ENCODE measurements at places on chromosomes 16 and 17.
A peak's percentile ranks its signal among the peaks of the same experiment; 100 is the strongest.

- peak; percentile 10 for DNase-seq
Measured at GRCh38 chr16:85415196-85416090, 197.7 kb upstream of the GSE1 start.

GRCh38 chr17:17358866-17359265, 55.7 kb downstream of the NT5M start:
- no peak for DNase-seq

GRCh38 chr16:79276501-79276900, 324.0 kb downstream of the MAF start:
- DNase-seq, result no peak

- no peak for DNase-seq
Measured at GRCh38 chr17:48483004-48483403, 47.8 kb downstream of the HOXB1 start.

DNA sequence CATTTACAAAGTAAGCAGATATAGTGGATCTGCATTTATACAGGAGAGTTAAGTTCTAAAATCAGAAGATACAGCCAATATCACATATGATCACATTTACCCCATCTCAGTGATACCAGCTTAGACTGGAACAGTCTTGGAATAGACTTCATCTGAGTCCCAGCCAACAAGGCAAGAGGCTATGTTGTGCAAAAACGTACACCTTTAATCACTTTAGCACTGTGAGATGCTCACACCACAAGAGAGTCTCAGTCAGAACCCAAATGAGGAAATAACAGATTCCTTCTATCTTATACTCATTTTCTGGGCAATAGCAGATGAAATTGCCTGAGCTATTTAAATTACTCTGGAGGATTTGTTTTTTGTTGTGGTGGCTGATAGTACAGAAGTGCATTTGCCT, 145.6 kb downstream of the ANKFN1 start:
- no peak for DNase-seq

- DNase-seq, result no peak
Measured at GRCh38 chr17:73785958-73786743, 141.9 kb upstream of the SDK2 start.

- DNase-seq, result no peak
Measured at GRCh38 chr16:710500-711075, 4.3 kb upstream of the METRN start.

- DNase-seq, result no peak
Measured at GRCh38 chr17:80397686-80398085, 17.3 kb upstream of the ENDOV start.

DNA sequence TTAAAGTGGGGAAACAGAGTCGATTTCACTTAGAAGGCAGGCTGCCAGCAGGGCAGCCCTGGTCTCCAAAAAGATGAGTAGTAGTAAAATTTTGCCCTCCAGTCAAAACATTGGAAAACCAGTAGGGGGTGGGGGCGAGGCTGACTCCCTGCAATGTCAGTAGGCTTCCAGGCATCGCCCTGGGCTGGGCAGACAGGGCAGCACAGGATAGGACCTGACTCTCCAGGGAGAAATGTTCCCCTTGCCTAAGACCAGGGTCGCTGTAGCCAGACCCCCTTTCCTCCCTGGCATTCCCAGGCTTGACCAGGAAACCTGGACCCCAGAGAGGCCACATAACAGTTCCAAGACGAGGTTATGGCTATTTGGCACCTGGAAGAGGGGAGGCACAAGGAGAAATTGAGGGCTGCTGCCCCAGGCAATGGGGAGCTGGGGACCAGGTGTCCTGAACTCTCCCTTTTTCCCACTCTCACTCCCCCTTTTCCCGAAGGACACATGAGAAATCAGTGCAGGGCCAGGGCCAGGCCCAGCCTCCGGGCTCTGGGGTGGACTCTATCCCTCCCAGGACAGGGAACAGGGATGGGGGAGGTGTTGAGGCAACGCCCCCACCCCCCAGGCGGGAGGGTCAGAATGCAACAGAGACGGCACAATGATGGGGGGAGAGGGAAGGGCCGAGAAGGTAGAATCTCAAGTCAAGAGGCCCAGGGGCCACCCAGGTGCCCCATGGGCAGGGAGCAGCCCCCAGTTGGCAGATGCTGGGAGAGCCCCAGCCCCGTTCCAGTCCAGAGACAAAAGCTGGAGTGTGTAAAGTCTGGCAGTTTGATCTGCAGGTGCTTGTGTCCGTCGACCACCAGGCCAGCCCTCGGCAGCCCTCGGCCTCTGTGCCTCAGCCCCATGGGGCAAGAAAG, 4.5 kb upstream of the SAMD14 start:
- no peak for DNase-seq

GRCh38 chr17:18626152-18626870, 17.9 kb downstream of the TBC1D28 start:
- no peak for DNase-seq

DNA sequence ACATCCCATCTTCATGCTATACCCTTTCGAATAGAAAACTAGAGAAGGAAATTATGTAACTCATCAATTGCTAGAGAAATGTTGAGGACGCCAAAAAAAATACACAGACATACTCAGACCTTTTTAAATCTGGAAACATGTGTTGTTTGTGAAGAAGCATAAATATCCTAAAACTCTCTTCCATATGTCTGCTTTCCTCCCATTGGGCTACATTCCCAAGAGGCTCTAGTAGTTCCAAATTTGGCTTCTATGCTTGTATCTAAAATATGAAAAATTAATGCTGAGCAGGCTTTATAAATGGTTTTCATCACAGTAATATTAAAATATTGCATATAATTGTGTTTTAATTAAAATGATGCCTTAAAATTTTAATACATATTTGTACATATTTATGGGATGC, 297.9 kb upstream of the PSMD7 start:
- no peak for DNase-seq

- DNase-seq, result no peak
Measured at GRCh38 chr16:72471317-72471924, 299.5 kb upstream of the PMFBP1 start.

- DNase-seq, result peak; percentile 22
Measured at GRCh38 chr16:85028685-85029407, 1.3 kb downstream of the KIAA0513 start.

GRCh38 chr17:78831688-78832540, 8.7 kb downstream of the USP36 start:
- DNase-seq, result no peak

DNA sequence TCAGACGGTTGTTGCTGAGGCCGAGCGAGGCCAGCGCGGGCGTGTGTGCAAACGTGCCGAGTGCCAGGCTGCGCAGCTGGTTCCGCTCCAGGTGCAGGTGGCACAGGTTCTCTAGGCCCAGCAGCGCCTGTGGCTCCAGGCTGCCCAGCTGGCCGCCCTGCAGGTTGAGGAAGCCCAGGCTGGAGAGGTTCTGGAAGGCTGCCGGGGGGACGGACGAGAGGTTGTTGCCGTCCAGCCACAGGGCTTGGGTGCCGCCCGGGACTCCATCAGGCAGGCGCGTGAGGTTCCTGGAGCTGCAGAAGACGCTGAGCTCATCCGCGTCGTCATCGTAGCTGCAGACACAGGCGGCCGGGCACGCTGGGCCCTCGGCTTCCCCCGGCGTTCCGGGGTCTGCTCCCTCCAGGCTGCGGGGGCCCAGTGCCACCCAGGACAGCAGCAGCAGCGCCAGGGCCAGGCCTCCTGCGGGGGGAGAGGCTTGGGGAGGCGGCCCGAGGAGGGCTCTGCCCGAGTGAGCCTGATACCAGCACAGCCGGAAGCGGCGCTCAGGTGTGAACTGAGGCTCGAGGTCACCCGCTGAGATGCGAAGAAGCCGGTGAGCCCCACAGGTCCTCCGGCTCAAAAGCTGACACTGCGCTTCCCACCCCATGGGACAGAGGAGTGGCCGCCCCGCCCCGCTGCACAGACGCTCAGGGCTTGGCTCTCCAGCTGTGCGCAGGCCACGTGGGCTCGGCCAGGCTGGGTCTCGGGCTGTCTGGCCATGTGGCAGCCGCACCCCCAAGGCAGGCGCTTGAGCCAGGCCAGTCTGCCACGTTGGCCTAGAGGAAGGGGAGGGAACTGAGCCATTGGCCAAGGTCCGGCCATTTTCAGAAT, 1.3 kb downstream of the IGFALS start:
- DNase-seq, result no peak

DNA sequence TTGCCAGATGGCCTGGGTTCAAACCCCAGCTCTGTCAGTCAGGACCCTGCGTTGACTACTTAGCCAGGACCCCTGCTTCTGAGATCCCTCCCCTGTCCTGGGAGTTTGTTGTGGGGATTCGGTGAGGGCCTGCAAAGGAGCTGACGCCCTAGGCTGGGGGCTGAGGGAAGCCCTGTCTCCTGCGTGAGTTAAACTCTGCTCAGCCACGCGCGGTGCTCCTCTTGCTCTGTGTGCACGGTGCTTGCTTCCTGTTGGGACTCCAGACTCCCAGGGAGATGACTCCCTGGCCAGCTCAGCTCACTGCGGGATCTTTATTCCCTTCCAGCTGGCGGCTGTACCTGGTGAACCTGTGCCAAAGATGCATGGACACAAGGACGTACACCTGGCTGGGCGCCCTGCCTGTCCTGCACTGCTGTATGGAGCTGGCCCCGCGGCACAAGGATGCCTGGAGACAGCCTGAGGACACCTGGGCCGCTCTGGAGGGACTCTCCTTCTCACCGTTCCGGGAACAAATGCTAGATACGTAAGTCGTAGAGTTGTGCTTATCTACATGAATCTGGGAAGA, 37.4 kb downstream of the RNF213 start:
- no peak for DNase-seq

DNA sequence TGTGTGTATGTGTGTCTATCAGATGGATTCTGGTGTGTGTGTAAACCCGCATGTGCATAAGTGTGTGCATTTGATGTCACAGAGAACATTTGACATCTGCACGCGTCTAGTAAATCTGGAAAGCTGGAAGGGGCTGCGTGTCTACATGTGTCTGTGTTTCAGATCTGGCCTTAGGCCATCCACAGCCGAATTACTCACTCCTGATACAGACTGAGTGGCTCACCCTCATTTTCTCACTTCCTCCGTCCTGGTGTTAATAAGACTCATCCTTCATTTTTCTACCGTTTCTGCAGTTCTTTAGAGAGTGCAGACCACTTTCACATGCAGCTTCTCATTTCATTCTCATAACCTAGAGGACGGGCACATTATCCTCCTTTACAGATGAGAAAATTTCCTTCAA, 491.6 kb downstream of the CDH13 start:
- DNase-seq, result no peak

GRCh38 chr17:19407601-19408345, 3.3 kb upstream of the RNF112 start:
- no peak for DNase-seq

DNA sequence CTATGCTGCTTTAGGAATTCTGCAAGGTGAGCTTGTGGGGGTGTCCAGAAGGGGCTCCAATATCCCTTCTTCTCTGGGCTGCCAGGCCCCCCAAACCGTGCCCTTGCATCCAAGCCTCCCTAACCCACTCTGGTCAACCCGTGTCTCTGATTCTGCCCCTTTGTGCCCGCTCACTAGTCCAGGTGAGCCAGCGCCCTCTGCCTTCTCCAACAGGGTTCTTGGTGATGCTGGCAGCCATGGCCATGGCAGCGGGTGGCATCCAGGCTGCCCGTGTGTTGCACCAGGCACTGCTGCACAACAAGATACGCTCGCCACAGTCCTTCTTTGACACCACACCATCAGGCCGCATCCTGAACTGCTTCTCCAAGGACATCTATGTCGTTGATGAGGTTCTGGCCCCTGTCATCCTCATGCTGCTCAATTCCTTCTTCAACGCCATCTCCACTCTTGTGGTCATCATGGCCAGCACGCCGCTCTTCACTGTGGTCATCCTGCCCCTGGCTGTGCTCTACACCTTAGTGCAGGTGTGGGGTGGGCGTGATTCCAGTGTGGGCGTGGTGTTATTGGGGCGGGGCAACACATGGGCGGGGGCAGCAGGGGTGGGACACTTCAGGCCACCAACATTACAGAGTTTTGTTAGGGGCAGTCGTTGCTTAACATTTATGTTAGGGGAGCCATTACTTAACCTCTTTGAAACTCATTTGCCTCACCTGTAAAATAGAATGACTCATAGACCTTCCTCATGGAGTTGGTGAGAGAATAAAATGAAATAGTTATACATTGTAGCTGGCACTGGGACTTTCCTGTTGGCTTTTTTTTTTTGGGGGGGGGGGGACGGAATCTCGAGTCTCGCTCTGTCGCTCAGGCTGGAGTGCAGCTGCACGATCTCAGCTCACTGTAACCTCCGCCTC, 31.4 kb downstream of the ANKRD40 start:
- no peak for DNase-seq

GRCh38 chr17:49318435-49318965, 43.5 kb downstream of the ZNF652 start:
- no peak for DNase-seq

GRCh38 chr17:73546770-73547536, 97.3 kb downstream of the SDK2 start:
- peak; percentile 43 for DNase-seq

DNA sequence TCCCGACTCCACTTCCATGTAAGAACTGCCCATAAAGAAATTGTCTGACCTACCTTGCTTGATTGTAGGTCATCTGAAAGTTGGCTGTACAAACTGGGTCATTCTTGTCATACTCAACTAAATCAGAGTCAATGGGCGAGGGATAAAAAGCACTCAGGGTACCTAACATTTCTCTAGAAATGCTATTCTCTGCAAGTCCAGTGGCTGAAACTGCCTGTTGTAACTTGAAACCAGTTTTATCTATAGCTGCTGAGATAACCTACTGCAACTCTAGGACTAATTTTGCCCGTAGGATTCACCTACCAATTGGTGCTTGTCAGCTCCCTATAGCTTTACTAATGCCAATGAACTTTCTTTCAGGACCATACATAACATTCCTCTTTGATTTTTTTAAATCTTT, 100.1 kb upstream of the GRIN2A start:
- DNase-seq, result no peak

GRCh38 chr17:3695723-3696411, at the start of gene P2RX5:
Gene P2RX5, minus strand, starts transcription at chr17:3696155. Its CDS starts 150 bp downstream, at chr17:3696005.
- peak; percentile 66 for DNase-seq

DNA sequence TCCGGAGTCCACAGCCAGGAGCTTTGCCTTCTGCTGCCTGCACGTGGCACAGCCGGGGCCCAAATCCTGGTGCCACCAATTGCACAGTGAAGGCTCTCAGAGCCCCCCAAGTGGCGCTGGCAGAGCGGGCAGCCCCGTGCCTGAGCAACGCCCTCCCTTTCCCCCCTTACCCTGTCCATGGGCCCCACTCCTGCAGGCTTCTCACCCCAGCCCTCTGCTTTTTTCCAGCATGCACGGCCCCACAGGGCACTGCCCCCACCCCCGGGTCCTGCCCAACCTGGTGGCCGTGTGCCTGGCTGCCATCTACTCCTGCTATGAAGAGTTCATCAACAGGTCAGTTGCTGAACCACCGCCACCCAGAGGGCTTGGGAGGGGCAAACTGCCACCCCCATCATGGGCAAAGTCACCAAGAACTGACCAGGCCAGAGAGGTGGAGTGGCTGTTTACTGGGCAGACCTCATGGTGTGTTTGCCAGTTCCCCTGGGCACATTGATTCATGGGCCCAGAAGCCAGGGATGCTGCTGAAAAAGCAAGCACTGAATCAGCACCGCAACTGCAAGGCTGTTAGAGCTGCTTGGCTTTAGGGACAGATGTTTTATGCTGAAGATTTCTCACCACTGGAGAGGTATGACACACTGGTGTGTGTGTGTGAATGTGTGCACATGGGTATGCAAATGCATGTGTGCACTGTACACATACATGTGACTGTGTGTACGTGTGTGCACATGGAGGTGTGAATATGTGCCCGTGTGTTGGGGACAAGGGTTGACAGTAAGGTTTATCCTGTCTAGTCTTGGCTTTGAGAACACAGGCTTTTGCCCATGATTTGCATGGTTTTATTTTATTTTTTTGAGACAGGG, 107.1 kb upstream of the PLCG2 start:
- no peak for DNase-seq

- no peak for DNase-seq
Measured at GRCh38 chr17:49471089-49471683, 23.9 kb upstream of the NGFR start.

All from activated B cell treated with CpG ODN at 0.5 μM for 24 hours (primary cell).